ENCODE measurements at places on chromosomes 7 and 10.

- no peak for DNase-seq
Measured at GRCh38 chr7:36215457-36215765, 62.4 kb downstream of the EEPD1 start.

- peak; percentile 23 for DNase-seq
Measured at GRCh38 chr10:93199191-93199751, 125.6 kb downstream of the CYP26A1 start.

- DNase-seq = no peak
Measured at GRCh38 chr7:144528536-144529045, 125.1 kb upstream of the NOBOX start.

DNA sequence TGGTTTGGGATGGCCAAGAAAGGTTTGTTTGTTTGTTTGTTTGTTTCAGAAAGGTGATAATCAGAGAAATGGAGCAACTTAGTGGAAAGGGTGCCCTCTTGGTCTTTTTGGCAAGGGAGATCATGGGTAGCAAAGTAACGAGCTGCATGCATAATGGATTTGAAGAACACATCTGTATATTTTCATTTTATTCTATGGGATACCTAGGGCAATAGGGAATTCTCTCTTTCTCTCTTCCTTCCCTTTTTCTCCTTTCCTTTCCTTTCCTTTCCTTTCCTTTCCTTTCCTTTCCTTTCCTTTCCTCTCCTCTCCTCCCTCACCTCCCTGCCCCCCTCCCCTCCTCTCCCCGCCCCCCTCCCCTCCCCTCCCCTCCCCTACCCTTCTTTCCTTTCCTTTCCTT is 492.1 kb downstream of the NEBL start:
- DNase-seq = no peak

DNA sequence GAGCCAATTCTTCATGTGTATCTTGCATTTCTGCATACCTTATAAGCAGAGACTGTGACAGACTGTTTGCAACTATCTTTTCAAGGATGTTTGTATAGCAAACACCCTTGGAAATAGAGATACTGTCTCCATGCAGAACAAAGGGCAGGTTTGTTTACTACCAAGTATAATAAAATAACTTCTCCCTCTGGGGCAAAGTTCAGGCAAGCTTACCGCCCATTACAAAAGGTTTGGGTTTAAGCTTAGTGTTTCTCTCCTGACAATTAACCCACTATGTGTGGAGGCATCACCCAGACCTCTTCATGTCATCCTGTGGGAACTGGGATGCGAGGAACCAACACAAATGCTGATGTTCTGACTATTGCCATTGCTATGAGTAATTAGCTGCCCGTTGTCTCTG is 479.1 kb upstream of the ZMIZ1 start:
- peak; percentile 4 for DNase-seq

- no peak for DNase-seq
Measured at GRCh38 chr10:115125505-115125904, 32.3 kb downstream of the ATRNL1 start.

DNA sequence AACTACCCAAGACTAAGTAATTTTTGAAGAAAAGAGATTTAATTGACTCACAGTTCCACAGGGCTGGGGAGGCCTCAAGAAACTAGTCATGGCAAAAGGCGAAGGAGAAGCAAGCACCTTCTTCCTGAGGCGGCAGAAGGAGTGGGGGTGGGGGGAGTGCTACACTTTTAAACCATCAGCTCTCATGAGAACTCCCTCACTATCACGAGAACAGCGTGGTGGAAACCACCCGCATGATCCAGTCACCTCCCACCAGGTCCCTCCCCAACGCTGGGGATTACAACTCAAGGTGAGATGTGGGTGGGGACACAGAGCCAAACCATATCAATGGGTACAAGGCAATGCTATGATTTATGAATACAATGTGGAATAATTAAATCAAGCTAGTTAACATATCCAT is 241.9 kb downstream of the PTPRN2 start:
- DNase-seq = no peak

DNA sequence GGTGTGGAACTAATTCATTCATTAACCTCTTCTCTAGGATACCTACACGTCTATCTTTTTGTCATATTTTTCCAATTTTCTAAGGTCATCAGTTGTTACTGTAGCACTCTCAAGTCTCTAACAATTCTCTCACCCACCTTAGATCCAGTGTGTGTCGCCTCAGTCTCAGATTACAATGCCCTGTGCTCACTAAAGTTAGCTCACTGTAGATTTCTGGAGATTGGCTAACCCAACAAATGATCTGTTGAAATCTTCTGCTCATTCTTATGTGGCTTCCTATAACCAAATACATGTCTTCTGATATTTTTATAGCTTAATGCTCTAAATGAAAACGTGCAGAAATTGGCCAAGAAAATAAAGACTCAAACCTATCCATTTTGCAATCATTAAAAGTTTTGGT is 142.6 kb downstream of the SLC25A13 start:
- DNase-seq = peak; percentile 78

Measured in NCI-H69 (cell line).